NCI-H2029 (cell line): ENCODE measurements at places on chromosomes 16 and 17.

DNA sequence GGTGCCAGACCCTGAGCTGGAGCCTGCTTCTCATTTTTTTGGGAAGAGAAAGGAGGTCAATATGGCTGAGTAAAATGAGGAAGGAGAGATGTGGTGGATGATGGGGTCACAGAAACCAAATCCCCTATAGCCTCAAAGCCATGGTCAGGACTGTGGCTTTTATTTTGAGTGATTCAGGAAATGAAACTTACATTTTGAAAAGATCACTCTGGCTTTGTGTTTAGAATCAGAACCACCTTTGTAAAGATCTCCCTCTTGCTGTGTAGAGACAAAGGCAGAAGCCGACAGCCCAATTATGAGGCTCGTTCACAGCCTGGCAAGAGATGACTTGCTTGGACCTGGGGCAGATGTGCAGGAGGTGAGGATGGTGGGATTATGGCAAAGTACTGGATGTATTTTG, 121.6 kb upstream of the ANKFN1 start:
- DNase-seq = no peak

DNA sequence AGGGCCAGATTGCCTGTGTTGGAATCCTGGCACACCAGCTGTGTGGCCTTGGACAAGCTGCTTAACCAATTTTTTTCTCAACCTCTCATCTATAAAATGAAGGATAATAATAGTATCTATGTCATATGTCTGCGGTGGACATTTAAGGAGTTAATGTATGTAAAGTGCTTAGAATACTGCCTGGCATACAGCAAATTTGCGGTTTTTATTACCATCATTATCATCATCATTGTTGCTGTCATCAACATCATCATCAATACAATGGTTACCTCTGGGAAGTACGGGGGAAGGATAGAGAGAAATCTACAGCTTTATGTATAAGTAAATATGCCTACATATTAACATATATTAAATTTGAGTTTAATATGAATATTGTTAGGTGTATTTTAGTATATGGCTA, 37.1 kb upstream of the COX10 start:
- no peak for DNase-seq

DNA sequence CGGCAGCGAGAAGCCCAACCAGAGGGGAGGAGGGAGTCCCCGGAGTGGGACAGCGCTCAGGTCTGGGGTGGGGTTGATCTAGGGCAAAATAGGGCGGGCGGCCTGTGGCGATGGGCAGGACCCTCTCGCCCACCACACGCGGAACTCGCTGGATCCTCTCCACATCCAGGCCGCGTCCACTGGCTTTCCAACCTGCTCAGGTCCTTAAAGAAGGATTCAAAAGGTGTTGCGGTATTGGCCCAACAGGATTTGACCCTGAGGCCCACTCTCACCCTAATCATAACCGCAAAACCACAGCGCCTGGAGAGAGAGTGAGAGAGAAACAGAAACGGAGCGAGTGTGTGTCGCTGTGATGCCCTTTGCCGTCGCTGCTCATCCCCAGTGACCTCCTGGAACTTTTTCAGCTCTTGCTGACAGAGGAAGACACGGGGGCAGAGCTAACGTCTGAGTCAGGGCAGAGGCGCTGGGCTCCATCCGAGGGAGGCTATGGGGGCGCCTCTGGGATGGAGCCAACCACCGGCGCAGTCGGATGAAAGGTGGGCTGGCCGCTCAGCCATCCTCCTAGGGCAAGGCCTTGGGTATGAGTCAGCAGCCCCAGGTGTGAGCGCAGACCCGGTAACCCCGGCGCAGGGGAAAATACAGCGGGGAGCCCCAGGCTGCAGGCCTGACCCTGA, 16.7 kb upstream of the OR1F1 start:
- no peak for DNase-seq

GRCh38 chr16:11251525-11252481, 4.2 kb downstream of the SOCS1 start:
- no peak for DNase-seq

DNA sequence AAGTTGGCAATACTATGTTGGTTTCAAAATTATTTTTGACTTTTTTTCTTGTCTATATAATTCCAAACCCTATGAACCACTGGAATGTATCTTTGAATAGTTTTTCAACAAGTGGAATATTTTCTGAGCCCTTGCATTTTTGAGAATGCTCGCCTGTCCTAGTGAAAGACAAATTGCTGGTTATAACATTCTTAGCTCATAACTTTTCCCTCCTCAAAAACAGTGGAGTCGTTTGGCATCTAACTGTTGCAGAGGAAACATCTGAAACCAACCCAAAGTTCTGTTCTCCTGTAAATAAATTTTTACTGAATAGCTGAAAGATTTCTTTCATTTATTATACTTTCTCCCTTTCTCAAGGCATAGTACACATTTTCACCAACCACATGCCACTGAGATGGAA, 11.3 kb upstream of the COX10 start:
- no peak for DNase-seq

DNA sequence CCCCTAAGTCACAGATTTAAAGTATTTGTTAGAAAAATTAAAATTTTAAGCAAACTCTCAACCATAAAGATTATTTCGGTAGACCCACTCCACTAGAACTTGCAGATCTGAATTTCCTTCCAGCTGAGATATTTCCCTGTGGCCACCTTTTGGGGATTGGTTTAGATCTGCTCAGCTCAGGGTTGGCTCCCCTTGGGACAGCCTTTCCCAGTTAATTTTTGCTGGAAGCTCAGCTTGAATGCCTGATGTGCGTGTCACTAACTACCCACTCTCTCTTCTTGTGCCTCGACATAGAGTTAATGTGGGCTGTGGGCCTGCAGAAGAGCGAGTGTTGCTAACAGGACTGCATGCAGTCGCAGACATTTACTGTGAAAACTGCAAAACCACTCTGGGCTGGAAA, 57.6 kb downstream of the YPEL2 start:
- no peak for DNase-seq

- DNase-seq = no peak
These were observed 4.4 kb upstream of the HASPIN start for GRCh38 chr17:3719265-3719664.

- no peak for DNase-seq
These were observed 12.7 kb upstream of the DOC2B start for GRCh38 chr17:193841-194806.

- no peak for DNase-seq
These were observed 5.8 kb upstream of the SPIRE2 start for GRCh38 chr16:89822188-89823086.
